Amniotic epithelial cell (primary cell): ENCODE measurements at places on chromosomes 3 and 15.

DNA sequence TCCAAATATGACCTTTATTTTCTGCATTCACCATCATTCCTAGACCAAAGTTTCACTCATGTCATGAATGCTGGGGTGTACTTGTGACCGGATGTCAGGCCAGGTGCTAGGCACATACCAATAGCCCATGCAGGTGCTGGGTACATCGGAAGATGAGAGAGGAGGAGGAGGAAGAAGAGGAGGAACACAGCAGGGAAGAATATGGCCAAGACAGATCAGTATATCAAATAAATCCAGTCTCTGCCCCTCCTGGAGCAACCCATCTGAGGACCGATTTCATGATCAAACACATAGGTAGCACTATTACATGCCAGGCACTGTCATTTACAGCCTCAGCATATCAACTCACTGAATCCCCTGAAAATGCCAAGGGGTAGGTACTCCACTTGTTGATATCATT is 3.0 kb upstream of the WNT7A start:
- DNase-seq: no peak

DNA sequence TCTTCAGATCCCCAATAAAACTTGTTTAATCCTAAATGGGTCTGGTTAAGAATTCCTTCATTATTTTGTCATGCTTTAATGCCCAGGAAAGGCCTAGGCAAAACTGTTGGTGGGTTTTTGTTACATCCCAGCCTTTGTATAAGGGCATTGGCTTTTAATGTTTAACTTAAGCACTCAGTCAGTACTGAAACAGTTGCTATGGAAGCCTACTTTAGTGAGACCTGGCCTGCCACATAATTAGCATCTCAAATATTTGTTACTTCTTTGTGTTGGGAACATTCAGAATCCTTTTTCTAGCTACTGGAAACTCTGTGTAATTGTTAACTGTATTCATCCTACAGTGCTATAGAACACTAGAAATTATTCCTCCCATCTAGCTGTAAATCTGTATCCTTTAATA is 369.6 kb upstream of the ATP10A start:
- DNase-seq: no peak

DNA sequence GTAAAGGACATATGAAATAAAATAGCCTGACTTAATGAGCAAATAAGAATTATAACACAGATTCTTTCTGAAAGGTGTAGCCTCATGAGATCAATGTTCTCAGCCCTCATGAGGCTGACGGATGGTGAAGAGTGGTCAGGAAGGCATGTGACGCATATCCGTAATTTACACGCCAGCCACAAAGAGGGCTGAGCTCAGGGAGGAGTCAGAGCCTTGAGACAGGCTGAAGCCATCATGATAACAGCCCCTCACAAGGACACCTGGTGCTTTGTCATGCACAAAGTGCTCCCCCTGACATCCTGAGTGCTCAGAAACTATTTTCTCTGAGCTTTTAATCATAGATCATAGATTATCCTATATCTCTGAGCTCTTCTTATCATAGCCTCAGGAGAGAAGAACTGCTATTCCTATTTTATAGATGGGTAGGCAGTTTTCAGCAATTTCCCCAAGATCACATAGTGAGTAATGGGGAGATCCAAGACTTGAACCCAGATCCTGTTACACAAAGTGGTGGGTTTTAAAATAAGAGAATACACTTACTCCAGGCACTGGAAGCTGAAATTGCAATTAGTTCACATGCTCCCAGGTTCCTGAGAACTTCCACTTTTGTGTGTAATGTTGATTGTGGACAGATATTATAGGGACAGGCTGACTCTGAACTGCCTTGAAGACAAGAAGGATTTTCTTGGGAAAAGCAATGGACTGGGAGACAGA is 267.1 kb downstream of the RPLP1 start:
- peak; percentile 69 for DNase-seq

GRCh38 chr3:54563501-54564200 is 364.2 kb downstream of the LRTM1 start:
- no peak for DNase-seq

GRCh38 chr3:7710284-7710683 is 791.3 kb upstream of the LMCD1 start:
- no peak for DNase-seq

- DNase-seq: no peak
These were observed 229.9 kb downstream of the THSD4 start for GRCh38 chr15:71345186-71345585.

- no peak for DNase-seq
These were observed 694.8 kb upstream of the NR2F2 start for GRCh38 chr15:95635666-95636065.

GRCh38 chr3:124688581-124689454 is 41.4 kb upstream of the UMPS start:
- DNase-seq: peak; percentile 72

DNA sequence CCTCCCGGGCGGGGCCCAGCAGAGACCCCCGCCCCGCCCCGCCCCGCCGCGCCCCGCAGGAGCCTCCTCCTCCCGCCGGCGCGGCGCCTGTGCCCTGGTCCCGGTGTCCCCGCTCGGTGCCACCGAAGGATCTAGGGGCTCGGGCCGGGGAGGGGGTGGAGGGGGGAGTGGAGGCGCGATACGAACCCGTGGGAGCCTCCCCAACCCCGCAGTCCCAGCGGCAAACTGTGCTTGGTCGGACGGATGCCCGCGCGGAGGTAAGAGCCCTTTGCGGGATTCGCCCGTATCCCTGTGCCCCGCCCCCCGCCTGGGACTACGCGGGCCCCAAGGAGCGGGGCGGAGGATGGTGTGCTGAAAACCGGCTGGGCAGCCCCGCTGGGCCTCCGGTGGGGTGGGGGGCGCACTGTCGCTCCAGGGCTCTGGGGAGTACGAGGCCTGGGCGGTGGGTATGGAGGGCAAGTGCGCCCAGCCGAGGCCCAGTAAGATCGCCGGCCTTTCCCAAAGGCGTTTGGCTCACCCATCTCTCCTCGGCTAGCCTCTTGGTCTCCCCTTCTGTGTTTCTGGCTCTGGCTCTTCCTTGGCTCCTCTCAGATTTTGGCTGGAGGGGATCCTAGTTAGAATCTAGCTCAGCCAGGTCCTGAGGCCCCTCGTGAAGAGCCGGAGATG is 65.6 kb upstream of the POLG start:
- DNase-seq: no peak

DNA sequence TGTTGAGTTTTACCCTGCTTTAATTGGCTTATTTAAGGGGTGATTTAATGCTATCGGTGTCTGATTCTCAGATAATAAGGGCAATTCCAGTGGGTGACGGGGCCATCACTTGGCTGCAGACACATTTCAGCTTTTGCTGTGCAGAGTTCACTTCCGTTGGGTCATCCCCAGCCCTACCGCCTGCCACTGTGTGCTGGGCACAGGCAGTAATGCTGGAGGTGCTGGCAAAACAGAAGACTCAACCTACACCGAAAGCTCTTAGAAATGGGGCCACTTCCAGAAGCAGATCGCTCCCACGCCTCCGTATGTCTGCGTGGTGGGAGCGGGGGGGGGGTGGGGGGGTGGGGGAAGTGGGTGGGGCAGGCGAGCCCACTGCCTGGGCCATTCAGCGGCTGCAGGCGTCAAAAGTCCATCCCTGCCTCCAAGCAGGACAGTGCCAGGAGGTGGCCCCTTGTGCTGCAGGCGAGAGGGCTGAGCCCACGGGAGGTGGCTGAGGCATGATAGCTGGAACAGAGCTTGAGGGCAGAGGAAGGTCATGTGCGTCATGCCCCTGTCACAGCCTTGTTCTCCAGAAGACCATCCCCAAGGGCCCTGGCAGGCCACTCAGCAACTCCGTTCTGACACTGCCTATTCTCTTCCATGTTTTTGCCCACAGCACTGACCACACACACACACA is 128.3 kb downstream of the ATP10A start:
- DNase-seq: no peak

DNA sequence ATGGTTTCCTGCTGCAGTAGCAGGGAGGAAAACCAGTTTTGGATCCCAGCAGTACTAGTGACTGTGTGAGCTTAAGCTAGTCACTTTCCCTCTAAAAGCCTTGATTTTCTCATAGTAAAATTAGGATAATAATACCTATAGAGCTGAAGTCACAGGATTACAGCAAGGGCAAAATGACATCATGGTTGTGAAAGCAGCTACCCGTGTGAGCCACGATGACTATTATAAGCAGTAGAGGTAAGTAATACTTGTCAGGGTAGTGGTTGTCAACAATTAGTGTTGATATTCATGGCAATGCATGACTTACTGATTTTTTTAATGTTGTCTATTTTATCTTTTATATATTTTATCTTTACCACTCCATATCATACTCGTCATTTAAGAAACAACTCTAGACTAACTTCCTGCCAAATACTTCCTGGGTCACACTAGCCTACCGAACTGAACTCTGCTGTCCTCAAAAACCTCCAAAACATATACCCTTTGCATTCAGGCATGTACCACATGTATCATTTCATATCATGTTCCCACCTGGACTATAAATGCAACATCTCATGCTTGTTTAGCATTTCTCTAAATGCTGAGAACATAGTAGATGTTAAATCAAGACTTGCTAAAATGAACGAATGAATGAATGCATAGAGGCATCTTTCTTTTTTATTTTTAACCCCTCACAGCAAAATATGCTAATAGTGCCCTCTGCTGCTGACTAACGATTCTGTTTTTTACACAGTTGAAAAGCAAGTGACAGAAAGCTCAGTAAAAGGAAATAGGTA is 172.6 kb downstream of the P3H2 start:
- peak; percentile 30 for DNase-seq

DNA sequence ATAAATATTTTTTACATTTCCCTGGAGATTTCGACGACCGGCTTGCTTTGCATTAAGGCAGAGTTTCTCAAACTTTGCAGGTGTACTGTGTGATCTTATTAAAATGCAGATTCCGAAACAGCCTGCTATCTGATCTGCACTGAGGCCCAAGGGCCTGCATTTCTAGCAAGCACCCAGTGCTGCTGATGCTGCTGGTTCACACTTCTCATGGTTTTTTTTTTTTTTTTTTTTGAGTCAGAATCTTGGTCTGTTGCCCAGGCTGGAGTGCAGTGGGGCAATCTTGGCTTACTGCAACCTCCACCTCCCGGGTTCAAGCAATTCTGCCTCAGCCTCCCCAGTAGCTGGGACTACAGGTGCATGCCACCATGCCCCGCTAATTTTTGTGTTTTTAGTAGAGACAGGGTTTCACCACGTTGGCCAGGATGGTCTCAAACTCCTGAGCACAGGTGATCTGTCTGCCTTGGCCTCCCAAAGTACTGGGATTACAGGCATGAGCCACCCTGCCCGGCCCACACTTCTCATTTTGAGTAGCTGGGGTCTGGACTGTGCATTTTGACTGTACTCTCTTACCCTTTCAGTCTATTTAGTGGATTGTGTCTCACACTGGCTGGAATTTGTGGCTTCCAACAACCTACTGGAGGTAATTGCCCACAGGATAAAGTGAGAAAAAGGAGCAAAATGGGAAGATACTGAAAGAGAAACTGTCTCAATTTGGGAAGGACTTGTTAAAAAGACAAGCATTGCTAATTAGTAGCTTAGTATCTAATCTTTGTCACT is 94.1 kb downstream of the ITPR1 start:
- DNase-seq: peak; percentile 34

GRCh38 chr15:38201714-38202113 is 50.9 kb upstream of the SPRED1 start:
- no peak for DNase-seq

GRCh38 chr15:91444656-91445055 is 344.6 kb downstream of the SV2B start:
- DNase-seq: no peak

DNA sequence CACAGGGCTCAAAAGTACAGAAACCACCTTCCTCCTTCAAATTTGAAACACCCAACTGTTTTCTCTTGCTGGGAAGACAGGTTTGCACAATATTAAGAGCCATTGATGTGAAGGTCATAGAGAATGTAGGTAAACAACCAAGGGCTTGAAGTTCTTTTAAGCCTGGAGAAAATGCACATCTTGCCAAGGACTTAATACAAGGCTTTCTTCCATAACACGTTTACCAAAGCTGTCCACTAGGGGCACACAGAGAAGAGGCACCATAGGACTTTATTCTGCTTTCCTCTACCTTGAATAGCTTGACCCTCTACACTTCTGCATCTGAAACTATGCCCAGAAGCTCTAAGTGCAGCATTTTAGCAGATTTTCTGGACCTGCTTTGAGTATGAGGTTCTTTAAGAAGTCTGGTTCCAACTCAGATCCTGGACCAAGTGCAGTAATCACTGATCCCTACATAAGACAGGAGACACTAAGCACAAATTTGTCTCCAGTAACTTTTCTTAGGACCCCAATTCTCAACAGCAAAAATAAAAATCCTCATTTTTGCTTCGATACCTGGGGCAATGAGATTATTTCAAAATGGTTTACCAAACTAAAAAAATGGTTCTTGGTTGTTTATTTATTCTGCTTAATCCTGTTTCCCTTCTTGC is 138.0 kb downstream of the FBN1 start:
- peak; percentile 75 for DNase-seq

- peak; percentile 38 for DNase-seq
These were observed 47.0 kb upstream of the SELENOK start for GRCh38 chr3:53938645-53939044.

GRCh38 chr15:92393980-92394308 is 263 bp downstream of the ST8SIA2 start:
- no peak for DNase-seq

- peak; percentile 37 for DNase-seq
These were observed 14.4 kb downstream of the GOLGB1 start for GRCh38 chr3:121735047-121735696.

DNA sequence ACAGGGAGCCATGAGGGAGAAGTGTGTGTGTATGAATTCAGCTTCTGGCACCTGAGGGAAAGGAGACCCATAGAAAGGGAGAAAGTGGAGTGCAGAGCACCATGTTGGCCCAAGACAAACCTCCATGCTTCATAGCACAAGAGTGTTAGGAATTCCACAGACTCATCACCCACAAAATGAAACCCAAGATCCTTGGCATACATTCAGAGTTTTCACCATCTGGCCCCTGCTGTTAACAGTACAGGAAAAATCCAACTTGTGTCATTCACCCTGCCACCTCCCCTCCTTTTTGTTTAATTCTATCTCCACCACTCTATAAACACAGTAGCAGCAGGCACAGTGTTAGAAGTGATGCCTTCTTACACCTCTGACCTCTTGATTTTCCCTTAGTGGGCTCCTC is 60.0 kb upstream of the MNS1 start:
- peak; percentile 23 for DNase-seq

DNA sequence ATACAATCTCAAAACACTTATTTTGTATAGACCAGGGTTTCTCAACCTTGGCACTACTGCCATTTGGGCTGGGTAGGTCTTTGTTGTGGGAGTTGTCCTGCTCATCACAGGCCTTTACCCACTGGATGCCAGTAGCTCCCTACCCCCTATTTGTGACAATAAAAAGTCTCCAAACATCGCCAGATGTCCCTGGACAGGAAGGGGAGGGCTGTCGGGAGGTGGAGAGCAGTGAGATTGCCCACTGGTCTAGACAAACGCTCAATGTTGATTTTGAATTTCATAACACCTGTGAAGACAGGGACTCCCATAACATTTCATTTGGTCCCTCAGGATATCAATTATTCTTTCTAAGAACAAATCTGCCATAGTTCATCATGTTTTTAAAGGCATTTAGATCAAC is 151.7 kb upstream of the PTPRG start:
- no peak for DNase-seq
